ENCODE measurements at places on chromosomes 7 and 10. TPM values are rescaled to one million over a fixed set of nuclear protein-coding genes. Genes with fewer than 3 reads are reported as not detected.

DNA sequence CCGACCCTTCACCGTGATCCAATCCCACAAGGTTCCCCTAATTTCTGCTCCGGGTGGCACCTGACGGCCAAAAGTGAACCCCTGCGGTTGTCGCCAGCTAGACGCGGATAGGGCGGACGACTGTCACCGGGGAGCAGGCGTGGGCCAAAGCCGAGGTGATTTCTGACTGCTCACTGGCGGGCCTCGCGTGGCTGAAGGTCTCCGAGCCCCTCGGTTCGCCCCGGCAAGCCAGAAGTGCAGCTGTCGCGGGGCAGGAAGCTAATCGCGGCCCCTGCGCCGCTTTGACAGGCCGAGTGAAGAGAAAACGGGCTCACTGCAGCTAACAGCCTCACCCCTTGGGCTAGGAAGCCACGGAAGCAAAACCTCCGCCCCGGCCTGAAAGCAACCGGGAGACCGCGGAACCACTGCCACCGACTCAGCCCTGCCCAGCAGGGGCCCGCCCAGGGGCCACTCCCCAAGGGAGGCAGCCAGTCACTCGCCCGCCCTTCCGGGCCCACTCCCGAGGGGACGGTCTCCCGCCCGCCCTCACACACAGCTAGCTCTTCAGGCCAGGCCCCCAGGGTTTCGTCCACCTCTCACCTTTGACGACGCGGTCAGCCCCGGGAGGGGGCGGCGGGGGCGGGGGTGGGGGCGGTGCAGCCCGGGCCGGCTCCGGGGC, 469 bp downstream of the PPP3CB start:
- peak; percentile 81 for DNase-seq

- no peak for DNase-seq
These were observed 88.3 kb upstream of the CNTNAP2 start for GRCh38 chr7:146028251-146028750.

GRCh38 chr10:4847561-4848355, 21.8 kb downstream of the AKR1E2 start:
- peak; percentile 8 for DNase-seq

CYP3A4 gene
- total RNA-seq = not detected

DNA sequence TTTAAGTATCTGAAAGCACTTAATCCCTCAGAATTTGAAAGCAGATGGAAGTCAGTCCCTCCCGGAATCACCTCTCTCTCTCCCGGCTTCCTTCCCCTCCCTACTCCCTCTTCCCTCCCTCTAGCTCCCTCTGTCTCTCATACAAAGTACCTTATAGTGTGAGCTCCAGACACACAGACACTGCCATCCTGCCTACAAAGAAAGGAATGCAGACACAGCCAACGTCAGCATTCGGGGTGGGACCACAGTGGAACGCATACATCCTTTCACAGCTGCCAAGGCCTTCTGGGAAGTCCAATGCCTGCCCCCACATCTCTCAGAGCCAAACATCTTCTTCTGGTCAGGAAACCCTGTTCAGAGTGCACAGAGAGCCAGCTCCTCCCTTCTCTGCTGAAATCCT, 9.3 kb downstream of the NOD1 start:
- no peak for DNase-seq

DNA sequence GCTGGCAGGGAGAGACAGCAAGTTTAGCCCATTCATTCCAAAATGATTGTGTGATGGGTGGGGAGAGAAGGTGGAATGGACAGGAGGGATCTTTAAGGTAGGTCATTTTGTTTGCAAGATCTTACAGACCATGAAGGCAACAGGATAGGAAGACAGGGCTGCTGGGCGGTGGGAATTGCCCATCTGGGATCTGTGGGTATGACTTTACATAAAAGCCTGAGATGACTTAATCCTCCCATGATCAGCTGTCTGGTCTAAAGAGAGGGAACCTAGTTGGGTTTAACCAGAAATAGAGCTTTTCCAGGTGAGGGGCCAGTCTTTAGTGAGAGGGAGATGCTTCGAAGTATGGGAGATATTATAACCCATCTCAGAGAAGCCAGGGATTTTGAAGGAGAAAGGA, 153.7 kb downstream of the KLF6 start:
- no peak for DNase-seq

- no peak for DNase-seq
These were observed 35.0 kb downstream of the NRF1 start for GRCh38 chr7:129646369-129647021.
